ENCODE measurements at places on chromosomes 5 and 9.

DNA sequence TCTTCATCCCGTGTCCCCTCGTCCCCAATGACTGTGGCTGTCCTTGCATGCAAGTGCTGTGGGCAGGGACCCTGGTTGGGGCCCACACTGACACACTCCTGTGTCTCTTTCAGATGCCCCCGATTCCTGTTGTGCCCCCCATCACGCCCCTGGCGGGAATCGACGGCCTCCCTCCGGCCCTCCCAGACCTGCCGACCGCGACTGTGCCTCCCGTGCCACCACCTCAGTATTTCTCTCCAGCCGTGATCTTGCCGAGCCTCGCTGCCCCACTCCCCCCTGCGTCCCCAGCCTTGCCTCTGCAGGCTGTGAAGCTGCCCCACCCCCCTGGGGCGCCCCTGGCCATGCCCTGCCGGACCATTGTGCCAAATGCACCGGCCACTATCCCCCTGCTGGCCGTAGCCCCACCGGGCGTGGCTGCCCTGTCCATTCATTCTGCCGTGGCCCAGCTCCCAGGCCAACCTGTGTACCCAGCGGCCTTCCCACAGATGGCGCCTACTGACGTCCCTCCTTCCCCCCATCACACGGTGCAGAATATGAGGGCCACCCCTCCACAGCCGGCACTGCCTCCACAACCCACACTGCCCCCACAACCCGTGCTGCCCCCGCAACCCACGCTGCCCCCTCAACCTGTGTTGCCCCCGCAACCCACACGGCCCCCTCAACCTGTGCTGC, 75.0 kb downstream of the WNK2 start:
- peak; percentile 12 for DNase-seq

- no peak for DNase-seq
Measured at GRCh38 chr9:92965759-92966517, 18.6 kb downstream of the FGD3 start.

- DNase-seq: no peak
Measured at GRCh38 chr5:82339792-82340191, 61.6 kb upstream of the RPS23 start.

DNA sequence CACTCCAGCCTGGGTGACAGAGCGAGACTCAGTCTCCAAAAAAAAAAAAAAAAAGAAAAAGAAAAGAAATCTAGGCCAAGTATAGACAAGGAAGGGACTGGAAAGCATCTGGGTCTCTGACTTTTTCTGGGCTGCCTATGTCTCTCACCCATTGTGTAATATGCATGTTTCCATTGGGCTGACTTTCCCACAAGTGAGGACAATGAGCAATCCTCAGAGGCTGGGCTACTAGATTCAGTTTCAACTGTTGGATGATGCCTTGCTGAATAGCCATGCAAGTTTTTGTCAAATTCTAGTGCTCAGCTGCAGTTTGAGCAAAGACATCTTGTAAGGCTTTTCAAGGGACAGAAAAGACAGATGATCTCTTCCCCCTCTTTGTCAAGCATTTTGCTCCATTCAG, 82.1 kb downstream of the PHAX start:
- no peak for DNase-seq

GRCh38 chr9:120770931-120771330, 22.3 kb downstream of the FBXW2 start:
- DNase-seq: no peak

DNA sequence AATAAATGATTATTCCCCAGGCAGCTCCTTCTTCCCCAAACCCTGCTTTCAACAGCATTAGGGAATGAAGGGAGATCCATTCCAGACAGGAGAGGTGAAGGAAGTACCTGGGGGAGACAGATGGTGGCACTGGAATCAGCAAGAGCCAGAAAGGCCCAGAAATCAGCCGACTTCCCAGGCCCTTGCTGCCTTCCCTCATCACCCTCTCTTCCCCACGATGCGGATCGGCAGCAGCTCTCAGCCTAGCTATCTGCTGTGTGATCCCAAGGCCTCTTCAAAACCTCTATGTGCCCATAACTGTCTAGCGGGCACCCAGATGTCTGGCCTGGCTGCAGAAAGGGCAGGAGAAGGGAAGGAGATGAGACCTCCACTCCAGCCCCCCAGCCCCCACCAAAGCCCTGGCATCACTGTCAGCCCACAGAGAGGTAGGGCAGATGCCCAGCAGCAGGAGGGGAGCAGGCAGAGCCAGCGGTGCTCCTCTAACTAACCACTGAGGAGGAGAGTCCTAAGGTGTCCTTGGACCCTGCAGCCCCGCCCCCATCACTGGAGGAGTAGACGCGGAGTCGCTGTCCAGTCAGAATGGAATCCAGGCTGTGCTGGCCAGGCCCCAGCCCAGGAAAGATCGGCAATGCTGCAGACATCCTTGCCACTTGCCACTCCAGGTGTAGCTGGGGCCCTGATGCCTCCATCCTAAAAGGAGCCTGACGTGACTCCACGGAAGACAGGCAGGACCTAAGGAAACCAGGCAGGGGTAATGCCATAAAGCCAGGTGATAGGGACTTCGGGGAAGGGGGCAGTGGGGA, 12.7 kb downstream of the CNTFR start:
- peak; percentile 62 for DNase-seq

- DNase-seq: no peak
Measured at GRCh38 chr9:80883826-80884579, 805.3 kb downstream of the TLE1 start.

- peak; percentile 21 for DNase-seq
Measured at GRCh38 chr9:2634153-2634552, 12.6 kb downstream of the VLDLR start.

- DNase-seq: no peak
Measured at GRCh38 chr5:133846478-133847226, 121.8 kb downstream of the C5orf15 start.

- no peak for DNase-seq
Measured at GRCh38 chr5:67617051-67617450, 420.5 kb upstream of the CD180 start.

GRCh38 chr5:98349251-98349989, 424.0 kb upstream of the RGMB start:
- no peak for DNase-seq

- DNase-seq: no peak
Measured at GRCh38 chr5:39570403-39571027, 145.7 kb upstream of the DAB2 start.

- no peak for DNase-seq
Measured at GRCh38 chr5:82676661-82677060, 398.5 kb upstream of the RPS23 start.

GRCh38 chr9:134707031-134707680, 65.6 kb downstream of the COL5A1 start:
- peak; percentile 93 for DNase-seq

DNA sequence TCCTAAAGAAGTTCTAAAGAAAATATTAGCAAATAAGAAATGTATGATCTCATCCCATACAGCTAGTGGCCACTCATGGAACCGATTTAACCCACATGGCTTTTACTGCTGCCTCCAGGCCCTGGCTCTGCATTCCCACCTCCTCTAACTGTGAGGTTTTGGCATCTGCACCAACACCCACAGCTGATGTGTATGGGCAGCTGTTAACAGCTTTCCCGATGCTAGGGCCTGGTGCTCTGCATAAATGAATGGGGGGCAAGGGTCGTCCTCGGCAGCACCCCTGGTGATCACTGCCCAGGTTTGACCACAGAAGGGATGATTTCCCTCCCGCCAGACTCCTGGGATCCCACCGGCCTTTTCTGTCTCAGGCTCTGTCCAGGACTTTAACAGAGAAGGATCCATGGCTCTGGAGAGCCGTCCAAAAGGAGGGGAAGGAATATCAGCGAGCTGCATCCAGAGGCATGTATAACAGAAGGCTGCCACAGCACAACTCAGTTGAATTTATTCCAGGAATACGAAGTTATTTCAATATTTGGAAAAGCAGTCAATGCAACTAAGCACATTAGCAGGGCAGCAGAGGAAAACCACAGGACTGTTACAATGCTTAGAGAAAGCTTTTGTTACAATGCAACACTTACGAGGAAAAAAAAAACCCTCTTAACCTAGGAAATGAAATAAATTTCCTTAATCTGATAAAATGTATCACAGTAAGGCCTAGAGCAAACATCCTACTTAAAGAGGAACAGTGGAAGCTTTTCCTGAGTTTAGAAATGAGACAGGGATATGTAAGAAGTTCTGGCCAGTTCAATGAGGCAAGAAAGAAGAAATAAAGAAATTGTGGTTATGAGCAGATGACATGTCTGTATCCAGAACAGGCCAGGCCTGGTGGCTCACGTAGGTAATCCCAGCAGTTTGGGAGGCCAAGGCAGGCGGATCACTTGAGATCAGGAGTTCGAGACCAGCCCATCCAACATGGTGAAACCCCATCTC, 63.1 kb downstream of the NACC2 start:
- peak; percentile 49 for DNase-seq

GRCh38 chr5:176531902-176532493, 5.2 kb downstream of the RNF44 start:
- no peak for DNase-seq

DNA sequence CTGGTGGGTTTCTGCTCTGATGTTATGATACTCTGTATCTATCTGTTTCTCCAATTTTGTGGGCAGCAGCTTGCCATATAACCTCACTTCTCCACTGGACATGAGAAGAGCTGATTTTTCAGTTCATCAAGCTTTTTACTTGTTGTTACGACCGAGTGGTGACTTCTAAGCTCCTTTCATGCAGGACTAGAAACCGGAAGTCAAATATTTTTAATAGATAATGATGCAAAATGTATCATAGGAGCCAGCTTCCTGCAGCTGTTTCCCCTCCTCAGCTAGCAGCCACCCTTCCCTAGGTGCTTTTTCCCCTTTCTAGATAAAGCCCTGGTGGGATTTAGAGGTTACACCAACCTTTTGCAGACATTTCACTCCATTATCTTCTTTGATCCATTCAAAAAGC, 17.0 kb upstream of the ADAM19 start:
- no peak for DNase-seq

- no peak for DNase-seq
Measured at GRCh38 chr5:98664736-98665135, 108.7 kb upstream of the RGMB start.

- DNase-seq: no peak
Measured at GRCh38 chr5:155759984-155760383, 567.0 kb upstream of the SGCD start.

DNA sequence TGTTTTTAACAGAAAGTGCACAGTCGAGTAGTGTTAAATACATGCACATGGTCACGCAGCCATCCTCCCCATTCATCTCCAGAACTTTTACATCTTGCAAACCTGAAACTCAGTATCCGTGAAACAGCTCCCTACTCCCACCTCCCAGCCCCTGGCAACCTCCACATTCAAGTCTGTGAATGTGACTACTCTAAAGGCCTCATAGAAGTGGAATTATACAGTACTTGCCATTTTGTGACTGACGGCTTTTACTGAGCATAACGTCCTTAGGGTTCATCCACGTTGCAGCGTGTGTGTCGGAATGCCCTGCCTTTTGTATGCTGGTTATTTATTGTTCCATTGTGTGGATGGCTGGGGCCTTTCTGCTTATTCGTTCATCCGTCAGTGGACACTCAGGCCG, 35.8 kb downstream of the USP20 start:
- DNase-seq: no peak

- DNase-seq: no peak
Measured at GRCh38 chr5:75993183-75993582, 90.0 kb upstream of the SV2C start.

- no peak for DNase-seq
Measured at GRCh38 chr9:88590558-88591146, 55.7 kb downstream of the NXNL2 start.

GRCh38 chr5:172098883-172099282, 89.1 kb downstream of the STK10 start:
- DNase-seq: no peak

DNA sequence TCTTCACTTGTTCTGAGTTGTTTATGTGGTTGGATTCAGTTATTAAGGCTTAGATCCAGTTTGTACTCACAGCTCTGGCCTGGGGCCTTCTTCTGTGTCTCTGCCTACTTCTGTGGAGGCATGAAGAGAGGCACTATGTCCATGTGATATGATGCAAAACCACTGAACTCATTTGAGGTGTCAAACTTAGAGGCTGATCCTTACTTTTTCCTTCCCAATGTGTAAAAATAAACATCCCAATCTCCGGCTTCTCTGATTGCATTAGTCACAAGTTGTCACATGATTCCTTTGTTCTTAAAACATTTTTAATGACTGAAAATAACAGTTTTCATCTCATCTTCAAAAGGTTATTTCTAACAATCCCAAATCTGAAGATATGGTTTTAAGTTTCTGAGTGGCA, 276.0 kb upstream of the RGMB start:
- no peak for DNase-seq

GRCh38 chr5:77396017-77396416, 96.1 kb downstream of the WDR41 start:
- DNase-seq: no peak

- DNase-seq: no peak
Measured at GRCh38 chr5:6473284-6473683, 24.6 kb downstream of the UBE2QL1 start.

DNA sequence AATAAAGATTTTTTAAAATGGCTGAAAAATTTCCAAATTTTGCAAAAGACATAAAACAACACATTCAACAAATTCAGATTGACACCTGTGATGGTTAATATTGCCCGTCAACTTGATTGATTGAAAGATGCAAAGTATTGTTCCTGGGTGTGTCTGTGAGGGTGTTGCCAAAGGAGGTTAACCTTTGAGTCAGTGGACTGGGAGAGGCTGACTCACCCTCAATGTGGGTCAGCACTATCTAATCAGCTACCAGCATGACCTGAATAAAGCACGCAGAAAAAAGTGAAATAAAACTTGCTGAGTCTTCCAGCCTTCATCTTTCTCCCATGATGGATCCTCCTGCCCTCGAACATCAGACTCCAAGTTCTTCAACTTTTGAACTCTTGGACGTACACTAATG, 868.0 kb upstream of the CTNND2 start:
- no peak for DNase-seq

- DNase-seq: no peak
Measured at GRCh38 chr5:89989776-89990175, 419.8 kb downstream of the CETN3 start.

GRCh38 chr5:82985763-82986162, 91.4 kb downstream of the TMEM167A start:
- DNase-seq: no peak

GRCh38 chr5:32172923-32173266, 1.2 kb downstream of the GOLPH3 start:
- no peak for DNase-seq

- no peak for DNase-seq
Measured at GRCh38 chr9:81531511-81531910, 157.8 kb downstream of the TLE1 start.

- DNase-seq: peak; percentile 82
Measured at GRCh38 chr9:134539586-134540194, 101.9 kb upstream of the COL5A1 start.

DNA sequence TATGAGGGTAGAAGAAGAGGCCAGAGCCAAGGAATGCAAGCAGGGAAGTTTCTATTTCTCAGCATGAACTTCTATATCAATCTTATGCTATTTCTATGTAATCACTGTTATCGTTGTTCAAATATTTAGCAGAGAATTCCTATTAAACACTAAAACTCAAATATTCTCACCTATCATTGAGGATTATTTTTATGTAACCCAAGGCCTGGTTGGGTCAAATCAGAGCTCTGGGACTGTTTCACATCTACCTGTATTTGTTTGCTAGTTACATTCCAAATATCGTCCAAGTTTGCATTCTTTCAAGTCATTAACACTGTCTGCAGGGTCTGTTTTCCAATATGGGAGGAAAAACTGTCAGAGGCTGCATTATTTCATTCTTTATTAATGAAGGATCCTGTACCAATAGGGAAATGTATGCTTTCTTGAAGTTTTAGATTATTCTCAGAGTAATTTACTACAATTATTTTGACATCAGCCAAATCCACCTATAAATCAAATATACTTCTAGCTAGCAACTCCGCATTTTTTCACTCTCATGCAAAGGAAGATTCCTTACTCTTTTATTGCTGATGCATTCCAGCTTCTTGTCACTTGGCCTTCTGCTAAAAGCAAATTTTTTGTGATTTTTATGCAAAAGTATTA, 52.2 kb downstream of the LURAP1L start:
- DNase-seq: no peak
